ENCODE measurements at places on chromosomes 1 and 21. TPM values are rescaled to one million over a fixed set of nuclear protein-coding genes. Genes with fewer than 3 reads are reported as not detected.

Gene RUNX3
- 0.91 TPM for total RNA-seq

Gene HSF2BP
- total RNA-seq, result 1.0 TPM

Gene LRRIQ3
- 0.91 TPM for total RNA-seq

Gene PGLYRP4
- total RNA-seq, result not detected

Gene RIPK4
- 1.0 TPM for total RNA-seq

Gene FAM151A
- not detected for total RNA-seq

Gene VPS13D
- total RNA-seq, result 17.0 TPM

Gene TMCC2
- total RNA-seq, result 3.0 TPM

Gene KRTAP10-3
- not detected for total RNA-seq

Gene GRIK1
- not detected for total RNA-seq

Gene MAN1C1
- 0.65 TPM for total RNA-seq

Gene GDAP2
- 12.8 TPM for total RNA-seq

Gene NUF2
- 11.2 TPM for total RNA-seq

Gene NBPF14
- total RNA-seq, result 20.2 TPM

Gene AZIN2
- total RNA-seq, result 2.6 TPM

Gene BTBD19
- total RNA-seq, result 11.3 TPM

Gene RCSD1
- total RNA-seq, result 0.39 TPM

Gene CFHR3
- total RNA-seq, result not detected

Gene ELK4
- 12.8 TPM for total RNA-seq

Gene SPRR2F
- not detected for total RNA-seq
